ENCODE measurements at places on chromosomes 1 and 21.
A peak's percentile ranks its signal among the peaks of the same experiment; 100 is the strongest.

DNA sequence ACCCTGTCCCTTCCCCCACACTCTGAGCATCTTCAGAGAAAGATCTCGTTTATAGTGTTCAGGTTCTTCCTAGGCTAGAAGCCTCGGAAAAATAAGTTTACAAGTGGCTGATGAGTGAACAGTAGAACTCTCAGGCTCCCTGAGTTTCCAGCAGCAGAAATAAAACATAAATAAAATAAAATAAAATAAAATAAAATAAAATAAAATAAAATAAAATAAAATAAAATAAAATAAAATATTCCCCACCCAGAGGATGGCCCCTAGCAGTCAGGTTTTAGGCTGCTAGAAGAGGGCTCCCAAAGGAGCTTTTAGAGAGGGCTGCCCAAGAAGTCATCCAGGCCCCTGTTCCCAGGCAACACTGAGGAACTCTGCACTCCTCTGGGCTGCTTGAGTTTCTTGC lies 55.1 kb downstream of the KCNC4 start:
- no peak for DNase-seq

DNA sequence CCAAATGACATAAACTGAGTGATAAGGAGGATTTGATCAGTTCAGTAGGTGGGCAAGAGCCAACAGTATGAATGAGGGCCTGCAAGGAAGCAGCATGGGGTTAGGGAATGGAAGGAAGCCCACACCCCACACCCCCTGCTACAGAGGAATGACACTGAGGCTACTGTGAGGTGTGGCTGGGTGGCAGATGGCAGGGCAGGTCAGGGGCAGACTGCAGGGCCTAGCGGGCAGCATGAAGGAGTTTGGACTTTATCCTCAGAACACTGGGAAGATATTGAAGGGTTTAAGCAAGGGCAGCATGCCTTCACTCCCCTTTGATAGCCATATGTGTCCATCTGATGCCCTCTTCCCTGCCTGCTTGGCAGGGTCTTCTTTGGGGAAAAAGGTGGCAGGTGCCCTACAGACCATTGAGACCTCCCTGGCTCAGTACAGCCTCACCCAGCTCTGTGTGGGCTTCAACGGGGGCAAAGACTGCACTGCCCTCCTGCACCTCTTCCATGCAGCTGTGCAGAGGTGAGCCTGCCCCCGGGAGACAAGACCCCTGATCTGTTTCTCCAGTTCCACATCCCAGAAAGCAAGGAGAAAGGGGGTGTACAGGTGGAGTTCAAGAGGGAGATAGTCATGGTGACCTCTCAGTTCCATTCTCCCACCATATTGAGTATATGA lies 4.1 kb upstream of the LENEP start:
- DNase-seq: no peak

GRCh38 chr1:7426780-7427604 lies 344.1 kb upstream of the VAMP3 start:
- no peak for DNase-seq

- DNase-seq: no peak
These were observed 184.5 kb downstream of the DHRS3 start for GRCh38 chr1:12433323-12434053.

- no peak for DNase-seq
These were observed 44.9 kb downstream of the ACOT7 start for GRCh38 chr1:6348511-6349191.

GRCh38 chr21:44742418-44743153 lies 31.2 kb upstream of the TSPEAR start:
- DNase-seq: no peak

- DNase-seq: no peak
These were observed 137.1 kb upstream of the SYT6 start for GRCh38 chr1:114290776-114291175.

- no peak for DNase-seq
These were observed 84.2 kb downstream of the SPSB1 start for GRCh38 chr1:9376886-9377333.

DNA sequence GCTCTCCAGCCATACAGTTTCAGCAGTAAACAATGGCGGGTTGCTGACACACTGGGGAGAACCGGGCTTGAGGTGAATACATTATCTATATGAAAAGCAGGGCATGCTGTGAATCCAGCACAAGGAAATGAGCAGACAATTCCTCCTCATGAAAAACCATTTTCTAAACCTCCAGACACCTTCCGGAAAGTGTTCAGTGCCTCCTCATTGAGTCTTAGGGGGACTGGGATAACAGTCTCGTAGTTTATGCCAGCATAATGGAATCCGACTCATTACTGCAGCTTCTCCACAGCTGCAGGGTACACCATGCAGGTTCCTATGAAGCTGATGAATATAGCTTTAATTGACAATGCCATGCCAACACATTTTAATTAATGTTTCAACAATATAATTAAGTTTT lies 284.1 kb downstream of the BACH1 start:
- DNase-seq: no peak

GRCh38 chr1:11485191-11485590 lies 6.2 kb downstream of the DISP3 start:
- no peak for DNase-seq

- peak; percentile 62 for DNase-seq
These were observed 17.0 kb upstream of the CD2 start for GRCh38 chr1:116737020-116737854.

- no peak for DNase-seq
These were observed 33.8 kb downstream of the STIL start for GRCh38 chr1:47280142-47280541.

DNA sequence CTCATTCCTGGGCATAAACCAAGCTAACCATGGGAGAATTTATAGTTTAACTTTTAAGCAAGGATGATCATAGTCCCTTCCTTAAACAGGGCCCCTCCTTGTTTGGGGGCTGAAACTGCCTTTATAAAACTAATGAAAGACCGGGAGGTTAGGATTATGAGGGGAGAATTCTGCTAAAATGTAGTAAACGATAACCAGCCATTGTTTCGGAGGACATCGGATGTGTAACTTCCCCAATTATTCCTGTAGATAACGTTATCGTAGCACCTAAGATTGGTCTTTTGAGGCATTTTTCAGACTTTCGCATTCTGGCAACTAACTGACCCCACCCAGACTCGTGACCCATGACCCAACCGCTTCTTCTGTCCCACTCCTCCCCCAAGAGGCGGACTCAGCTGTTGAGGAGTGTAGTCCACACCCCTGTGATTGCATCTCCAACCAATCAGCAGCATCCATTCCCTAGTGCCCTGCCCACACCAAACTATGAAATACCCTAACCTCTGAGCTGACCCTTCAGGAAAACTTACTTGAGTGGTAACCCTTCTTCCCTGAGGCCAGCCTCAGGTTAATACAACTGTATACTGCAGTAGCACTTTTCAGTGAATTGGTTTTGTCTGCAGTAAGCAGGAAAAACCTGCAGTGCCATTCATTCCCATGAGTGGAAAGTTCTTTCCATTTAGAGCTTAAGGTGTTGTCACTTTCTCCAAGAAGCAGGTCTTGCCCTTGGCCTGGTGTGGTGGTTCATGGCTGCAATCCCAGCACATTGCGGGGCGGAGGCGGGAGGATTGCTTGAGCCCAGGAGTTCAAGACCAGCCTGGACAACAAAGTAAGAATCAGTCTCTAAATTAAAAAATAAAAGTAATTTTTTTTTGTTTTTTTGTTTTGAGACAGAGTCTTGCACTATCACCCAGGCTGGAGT lies 823 bp upstream of the SYF2 start:
- peak; percentile 60 for DNase-seq

- DNase-seq: no peak
These were observed 151.1 kb downstream of the LYPLAL1 start for GRCh38 chr1:219324629-219325367.

Measured in stimulated activated CD8-positive, alpha-beta memory T cell treated with anti-CD3 and anti-CD28 coated beads, Interleukin-15, amount 100 ng/mL, for 48 hours (primary cell).